ENCODE measurements at places on chromosomes 7 and 10.
A peak's percentile ranks its signal among the peaks of the same experiment; 100 is the strongest.

DNA sequence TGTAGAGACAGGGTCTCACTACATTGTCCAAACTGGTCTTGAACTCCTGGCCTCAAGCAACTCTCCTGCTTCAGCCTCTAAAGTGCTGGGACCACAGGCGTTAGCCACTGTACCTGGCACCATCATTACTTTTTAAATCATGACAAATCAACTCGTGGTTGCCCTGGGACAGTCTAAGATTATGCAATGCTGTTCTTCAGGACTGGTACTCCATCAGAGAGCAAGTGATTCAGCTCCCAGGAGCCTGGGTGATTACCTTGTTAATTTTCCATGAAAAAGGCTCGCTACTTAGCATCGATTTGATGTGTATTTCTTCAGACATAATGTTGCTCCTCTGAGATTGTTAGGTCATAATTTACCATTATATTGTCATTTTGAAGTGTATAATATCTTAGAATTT lies 158.9 kb upstream of the STEAP4 start:
- no peak for DNase-seq

DNA sequence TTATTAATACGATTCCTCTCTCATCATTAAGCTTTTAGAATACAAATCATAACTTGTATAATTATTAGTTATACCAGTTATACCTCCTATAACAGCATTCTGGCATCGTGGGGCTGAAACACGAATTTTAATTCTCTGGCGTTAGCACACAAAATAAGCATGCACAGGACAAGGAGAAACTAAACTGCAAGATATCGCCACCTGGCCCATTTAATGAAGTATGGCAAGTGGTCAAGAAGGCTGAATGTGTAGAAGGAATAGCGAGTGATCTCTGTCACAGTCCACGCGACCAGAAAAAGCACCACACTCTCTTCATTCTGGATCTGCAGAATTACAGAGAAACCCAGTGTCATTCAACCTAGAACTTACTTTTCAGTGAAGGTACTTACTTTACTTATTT lies 18.1 kb downstream of the HACD1 start:
- no peak for DNase-seq

DNA sequence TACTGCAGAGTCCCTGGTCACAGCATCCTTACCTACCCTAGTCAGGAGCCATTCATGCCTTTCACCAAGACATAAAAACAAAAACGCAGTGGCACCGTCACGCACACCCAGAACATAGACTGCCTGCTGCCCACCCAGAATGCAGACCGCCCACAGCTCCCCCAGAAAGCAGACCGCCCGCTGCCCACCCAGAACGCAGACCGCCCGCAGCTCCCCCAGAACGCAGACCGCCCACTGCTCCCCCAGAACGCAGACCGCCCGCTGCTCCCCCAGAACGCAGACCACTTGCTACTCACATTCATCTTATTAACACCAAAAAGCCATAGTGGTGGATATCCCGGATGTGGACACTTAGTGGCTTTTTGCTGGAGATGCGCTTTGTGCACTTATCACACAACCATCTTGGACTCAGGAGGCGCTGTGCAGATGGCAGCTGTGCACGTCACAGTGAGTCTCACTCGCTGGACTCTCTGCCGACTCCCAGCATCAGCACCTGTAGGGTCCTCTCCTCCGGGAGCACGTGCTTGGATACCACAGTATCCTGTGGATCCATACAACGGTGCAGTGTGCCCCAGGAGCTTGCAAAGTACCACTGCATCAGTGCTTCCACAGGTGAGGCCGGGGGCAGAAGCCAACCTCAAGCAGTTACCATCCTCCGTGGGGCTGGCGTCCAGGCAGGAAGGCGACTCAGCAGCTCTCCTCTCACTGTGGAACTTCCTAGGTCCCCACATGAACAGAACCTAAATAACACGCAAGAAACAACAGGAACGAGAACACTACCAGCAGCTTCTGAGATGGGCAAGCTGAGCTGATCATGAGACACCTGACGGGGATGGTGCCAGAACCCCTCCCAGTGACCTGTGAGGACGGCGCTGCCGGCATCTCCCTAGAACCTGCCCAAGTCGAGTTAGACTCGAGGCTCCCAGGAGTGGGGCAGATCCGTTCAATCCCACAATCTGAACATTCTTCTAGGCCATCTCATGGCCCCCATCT lies 161.0 kb downstream of the DIP2C start:
- no peak for DNase-seq

GRCh38 chr7:23938937-23939552 lies 229.0 kb downstream of the STK31 start:
- DNase-seq: peak; percentile 5

DNA sequence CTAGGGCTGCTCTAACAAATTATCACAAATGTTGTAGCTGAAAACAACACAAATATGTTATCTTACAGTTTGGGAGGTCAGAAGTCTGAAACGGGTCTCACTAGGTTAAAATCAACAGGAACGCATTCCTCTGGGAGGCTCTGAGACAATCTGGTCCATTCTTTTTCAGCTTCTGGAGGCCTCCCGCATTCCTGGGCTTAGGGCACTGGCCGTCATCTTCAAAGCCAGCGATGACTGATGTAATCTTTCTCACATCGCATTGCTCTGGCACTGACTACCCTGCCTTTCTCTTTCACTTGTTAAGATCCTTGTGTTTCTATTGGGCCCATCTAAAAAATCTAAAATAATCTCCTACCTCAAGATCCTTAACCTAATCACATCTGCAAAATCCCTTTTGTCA lies 1071.5 kb upstream of the C7orf33 start:
- no peak for DNase-seq

DNA sequence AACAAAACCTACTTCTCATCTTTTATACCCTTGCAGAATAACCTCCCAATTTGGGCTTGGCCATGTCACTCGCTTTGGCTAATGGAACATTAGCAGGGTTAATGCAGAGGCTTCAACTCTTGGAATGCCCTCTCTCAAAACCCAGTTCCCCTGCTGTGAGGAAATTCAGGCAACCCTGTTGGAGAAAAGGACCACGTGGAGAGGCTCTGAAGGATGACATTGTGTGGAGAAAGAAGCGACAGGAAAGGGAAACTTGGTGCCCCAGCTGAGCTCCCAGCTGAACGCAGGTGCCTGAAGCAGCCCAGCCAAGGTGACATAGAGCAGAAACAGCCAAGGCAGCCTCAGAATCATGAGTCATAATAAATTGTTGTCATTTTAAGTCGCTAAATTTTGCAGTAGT lies 214.2 kb upstream of the GHITM start:
- no peak for DNase-seq

- no peak for DNase-seq
Observed at GRCh38 chr7:141262101-141263090, 188.5 kb downstream of the TMEM178B start.

DNA sequence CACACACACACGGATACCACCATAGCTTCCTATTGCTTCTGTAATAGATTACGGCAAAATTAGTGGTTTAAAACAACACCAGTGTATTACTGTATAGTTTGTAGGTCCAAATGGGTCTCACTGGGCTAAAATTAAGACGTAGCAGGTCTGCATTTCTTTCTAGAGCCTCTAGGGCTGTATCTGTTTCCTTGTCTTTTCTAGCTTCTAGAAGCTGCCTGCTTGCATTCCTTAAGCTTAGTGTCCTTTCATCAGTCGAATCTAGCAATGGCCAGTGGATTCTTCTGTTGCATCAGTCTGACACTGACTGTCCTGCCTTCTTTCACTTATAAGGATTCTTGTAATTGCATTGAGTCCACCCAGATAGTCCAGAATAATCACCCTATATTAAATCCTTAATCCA lies 882.3 kb downstream of the PCDH15 start:
- no peak for DNase-seq

DNA sequence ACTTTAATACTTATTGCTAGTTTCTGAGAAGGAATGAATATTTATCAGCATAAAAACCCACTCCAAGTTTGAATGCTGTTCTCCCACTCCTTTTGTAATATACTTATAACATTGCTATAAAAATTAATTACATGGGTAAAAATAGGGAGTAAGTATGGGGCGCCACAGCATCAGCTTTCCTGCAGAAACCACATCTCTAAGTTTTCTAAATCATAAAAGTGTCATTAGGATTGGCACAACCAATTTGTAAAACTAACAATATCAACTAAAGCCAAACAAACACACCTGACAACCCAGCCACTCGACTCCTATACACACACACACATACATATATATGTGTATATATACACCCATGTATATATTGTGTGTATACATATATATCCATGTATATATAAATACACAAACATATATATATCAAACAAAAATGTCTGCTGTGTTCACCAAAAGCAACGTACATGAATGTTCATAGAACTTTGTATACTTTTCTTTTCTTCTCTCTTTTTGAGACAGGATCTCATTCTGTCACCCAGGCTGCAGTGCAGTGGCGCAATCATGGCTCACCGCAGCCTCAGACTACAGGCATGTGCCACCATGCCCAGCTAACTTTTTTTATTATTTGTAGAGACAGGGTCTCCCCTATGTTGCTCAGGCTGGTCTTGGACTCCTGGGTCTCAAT lies 14.8 kb upstream of the LRRC17 start:
- DNase-seq: no peak

- DNase-seq: no peak
Observed at GRCh38 chr10:102455893-102456471, 4.6 kb upstream of the C10orf95 start.

GRCh38 chr7:107785926-107786325 lies 17.1 kb downstream of the SLC26A3 start:
- DNase-seq: no peak

DNA sequence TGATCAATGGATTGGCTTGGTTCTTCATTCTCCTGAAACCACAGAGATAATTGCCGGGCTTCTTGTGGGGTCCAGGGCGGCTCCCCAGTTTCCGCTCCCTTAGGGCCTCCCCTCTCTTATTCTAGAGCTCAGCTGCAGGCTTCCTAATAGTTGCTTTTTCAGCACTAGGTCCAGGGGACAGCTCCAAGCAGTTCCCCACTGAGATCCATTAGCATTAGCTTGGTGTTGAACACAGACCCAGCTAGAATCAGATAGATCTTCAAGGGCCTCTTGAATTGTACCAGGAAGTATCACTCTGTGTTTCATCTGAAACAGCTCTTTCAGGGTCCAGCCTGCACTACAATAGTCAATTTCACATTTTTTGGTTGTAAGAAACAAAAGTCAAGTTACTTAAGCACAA lies 238.7 kb downstream of the SEC23IP start:
- no peak for DNase-seq

- no peak for DNase-seq
Observed at GRCh38 chr7:141102436-141102835, 28.6 kb downstream of the TMEM178B start.

DNA sequence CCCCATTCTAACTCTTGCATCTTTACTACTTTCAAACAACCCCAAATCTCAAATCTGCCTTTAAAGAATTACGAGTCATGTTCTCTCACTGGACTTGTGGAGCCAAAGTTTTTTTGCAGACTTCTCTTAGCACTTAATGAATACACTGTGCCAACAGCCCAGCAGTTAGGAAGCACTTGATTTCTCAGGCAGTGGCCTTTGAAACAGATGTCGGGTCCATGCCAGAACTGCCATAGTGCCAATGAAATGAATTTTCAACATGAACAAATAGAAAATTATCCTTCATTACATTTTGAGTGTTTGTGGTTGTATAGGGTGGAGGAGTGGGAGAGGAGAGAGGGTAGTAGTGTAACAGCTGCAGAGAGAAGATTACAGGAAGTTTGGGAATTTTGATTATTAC lies 5.9 kb downstream of the BORCS7 start:
- no peak for DNase-seq

GRCh38 chr10:24385776-24386175 lies 176.8 kb downstream of the KIAA1217 start:
- no peak for DNase-seq

DNA sequence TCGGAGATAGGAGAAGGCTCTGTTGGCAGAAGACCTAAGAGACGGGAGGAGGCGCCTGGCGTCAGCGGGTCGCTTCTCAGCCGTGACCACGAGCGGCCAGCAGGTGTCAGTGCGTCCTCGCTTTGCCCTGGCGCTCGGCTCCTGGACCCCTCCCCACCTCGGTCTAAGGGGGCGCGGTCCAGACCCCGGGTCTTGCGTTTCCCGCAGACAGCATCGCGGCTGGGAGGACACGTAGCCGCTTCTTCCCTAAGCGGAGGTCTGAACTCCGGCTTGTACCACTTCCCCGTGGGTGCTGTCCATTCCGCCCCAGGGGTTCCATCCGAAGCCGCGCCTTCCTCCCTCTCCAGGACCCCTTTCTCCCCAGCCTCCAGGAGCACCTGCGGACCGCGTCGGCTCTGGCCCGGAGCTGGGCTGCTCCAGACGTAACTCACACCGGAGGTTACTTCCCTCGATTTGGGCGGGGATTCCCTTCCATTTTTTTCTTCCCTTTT lies 593 bp upstream of the ADRA2A start:
- DNase-seq: peak; percentile 74

- DNase-seq: no peak
Observed at GRCh38 chr10:26528715-26529393, 90.7 kb downstream of the APBB1IP start.

DNA sequence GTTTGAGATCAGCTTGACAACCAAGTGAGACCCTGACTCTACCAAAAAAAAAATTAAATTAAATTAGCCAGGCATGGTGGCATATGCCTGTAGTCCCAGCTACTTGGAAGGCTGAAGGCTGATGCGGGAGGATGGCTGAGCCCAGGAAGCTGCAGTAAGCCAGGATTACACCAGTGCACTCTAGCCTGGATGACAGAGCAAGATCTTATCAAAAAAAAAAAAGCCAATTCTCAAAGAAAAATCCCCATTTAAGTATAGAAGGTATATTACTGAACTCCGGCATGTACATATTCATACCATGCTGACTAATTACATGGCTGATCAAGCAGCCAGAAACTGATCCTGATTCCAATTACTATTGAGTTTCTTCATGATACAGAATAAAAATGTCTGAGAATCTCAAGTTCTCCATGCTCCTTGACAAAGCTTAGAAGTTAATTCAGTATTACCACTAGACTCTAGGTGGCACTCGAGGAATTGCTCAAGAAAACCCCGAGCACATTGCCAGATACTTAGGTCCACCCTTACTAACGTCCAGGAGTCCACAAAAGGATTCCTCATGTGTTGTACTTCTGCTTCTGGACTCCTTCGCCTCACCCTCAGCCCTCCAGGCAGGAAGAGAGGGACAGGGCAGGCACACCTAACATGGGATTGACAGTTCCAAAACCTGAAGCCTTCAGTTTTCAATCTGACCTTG lies 148.9 kb downstream of the PARD3 start:
- no peak for DNase-seq

GRCh38 chr7:44827567-44827966 lies 20.3 kb downstream of the H2AZ2 start:
- no peak for DNase-seq

GRCh38 chr7:116316838-116317628 lies 106.7 kb downstream of the TES start:
- DNase-seq: no peak

DNA sequence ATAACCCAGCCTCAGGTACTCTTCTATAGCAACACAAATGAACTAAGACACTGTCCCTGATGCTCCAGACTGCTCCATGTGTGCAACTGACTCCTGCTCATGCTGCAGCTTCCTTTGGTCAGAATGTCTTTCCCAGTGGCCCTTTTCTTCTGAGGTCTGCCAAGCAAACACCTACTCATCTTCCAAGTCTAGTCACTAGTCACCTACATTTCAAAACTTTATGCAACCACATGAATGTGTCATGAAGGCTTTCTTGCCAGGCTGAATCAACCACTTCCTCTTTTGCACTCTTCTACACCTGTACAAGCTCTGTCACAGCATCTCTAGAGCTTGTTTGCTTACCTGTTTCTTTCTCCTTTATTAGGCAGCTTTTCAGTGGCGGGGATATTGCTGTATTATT lies 75.8 kb downstream of the LSMEM1 start:
- no peak for DNase-seq

GRCh38 chr7:46089281-46089680 lies 168.2 kb upstream of the IGFBP3 start:
- DNase-seq: no peak

GRCh38 chr7:73920406-73921134 lies 59.6 kb downstream of the TMEM270 start:
- DNase-seq: no peak

Measured in GM12891 (cell line).